Activated CD8-positive, alpha-beta memory T cell treated with anti-CD3 and anti-CD28 coated beads, Interleukin-2, amount 10 ng/mL, durations not matched to agents 7 days and 5 days (primary cell): ENCODE measurements at places on chromosomes 1 and 21.
A peak's percentile ranks its signal among the peaks of the same experiment; 100 is the strongest.

DNA sequence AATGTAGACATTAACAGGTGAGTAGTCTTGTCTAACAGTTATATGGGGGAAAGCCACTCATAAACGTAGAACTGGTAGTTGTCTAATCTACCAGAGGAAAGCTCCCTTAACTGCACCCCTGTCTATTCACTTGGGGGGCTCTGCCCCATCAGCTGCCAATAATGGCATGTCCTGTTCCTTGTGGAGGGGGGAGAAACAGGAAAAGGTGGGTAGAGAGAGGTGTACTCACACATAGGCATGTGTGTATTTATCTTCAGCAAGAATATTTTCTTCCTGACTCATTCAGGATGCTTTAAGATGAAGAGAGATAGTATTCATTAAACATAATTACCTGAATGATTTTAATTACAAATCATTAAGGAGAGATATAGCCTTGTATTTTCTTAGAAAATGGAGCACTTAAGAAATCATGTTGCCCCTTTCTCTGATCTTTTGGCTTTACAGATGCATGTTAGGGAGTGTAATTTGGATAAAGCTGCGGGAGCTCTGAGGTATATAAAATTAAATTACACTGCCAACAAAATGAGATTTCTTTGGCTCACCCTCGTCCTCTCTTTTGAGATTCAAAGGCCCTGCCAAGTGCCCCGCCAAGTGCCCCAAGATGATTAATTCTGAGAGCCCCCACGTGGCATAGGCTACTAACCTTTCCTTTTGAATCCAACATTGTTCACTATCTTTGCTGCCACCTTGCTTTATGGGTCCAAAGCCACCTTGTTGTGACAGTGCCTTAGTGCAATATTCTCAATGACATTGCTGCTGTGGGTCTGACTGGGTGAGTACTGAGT is 286.3 kb upstream of the LYPLAL1 start:
- DNase-seq, result no peak

DNA sequence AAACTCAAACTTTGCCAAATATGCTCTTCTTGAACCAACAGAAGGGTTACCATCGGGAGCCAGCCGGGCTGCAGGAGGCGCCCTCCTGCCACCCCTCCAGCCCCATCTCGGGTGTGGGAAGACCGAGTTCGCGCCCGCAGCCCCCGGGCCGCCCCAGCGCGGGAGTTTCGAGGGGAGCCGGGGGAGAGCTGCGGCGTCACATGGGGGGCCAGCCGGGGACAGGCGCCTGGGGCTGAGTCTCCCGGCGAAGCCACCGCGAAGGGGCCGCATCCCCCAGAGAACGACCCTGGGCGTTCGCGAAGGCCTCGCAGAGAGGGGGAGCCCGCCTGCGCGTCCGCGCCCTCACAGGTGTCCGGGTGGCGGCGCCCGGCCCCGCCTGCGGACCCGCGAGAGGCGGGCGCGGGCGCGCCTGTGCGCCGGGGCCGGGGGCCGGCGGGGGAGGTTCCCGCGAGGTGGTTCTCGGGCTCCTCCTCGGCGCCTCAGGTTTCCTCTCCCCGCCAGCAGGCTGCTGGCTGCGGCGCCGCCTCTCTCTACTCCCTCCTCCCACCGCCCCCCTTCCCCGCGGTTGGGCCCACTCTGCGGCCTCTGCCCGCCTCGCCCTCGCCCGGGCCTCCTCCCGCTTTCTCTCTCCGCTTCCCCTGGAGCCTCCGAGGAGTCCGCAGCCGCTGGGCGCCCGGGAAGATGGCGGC is at the start of gene RAVER2:
Gene RAVER2, plus strand, starts transcription at position 584 of the 689 bp plus-strand sequence. Its CDS starts 98 bp downstream, at position 682.
- peak; percentile 80 for DNase-seq

DNA sequence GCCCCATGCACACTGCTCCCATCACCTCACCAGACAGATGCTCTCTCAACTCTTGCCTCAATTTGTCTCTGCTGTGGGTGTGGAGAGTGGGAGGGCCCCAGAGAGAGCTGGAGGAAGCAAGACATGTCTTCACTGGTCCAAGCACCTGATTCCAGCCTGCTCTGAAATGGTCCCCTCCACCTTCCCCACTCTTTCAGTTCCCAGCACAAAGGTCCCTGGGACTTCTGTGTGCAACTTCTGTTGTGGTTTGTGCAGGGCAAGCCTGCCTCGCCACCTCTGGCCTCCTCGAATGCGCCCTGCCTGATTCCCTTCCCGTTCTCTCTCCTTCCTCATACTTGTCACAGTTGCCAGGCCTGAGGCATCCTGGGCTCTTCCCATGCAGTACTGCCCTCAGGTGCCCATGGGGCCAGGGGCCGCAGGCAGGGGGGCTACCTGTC is 119.3 kb downstream of the SYT2 start:
- DNase-seq, result no peak

- no peak for DNase-seq
These were observed 90.7 kb downstream of the CDC7 start for GRCh38 chr1:91591175-91591974.

- no peak for DNase-seq
These were observed 3.4 kb upstream of the FCRL3 start for GRCh38 chr1:157703981-157704380.

DNA sequence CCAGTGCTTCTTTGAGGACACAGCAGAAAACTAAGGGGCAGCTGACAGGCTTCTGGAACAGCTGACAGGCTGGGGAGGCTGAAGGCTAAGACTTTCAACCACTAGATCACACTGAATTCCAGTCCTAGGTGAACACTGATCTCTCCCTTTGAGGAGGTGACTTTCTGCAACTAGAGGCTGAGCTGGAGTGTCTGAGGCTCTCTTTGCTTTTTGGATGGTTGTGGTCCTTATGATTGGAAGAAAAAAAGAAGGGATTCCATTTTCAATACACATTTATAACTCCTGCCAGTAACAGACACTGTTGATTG is 1.4 kb downstream of the IL6R start:
- DNase-seq, result no peak

GRCh38 chr21:31289702-31290101 is 54.4 kb downstream of the TIAM1 start:
- no peak for DNase-seq

DNA sequence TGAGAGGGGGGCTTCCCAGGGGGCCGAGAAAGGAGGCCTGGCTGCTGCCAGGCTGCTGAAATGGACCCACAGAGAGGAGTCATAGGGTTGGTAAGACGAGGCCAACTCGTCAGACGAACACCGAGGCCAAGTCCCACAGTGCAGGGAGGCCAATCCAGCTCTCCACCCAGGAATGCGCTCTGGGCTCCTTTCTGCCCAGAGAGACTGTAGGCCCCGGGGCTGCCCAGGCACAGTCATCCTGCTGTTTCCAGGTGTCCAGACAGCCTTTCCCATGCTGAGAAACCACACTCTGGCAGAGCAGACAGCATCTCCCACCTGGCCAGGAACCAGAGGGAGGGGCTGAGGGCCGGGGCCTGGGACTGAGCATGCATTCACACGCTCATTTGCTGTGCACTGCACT is 26.7 kb upstream of the RSPO1 start:
- no peak for DNase-seq

- DNase-seq, result no peak
These were observed 302.7 kb upstream of the SGIP1 start for GRCh38 chr1:66231217-66231616.

- DNase-seq, result no peak
These were observed 24.1 kb upstream of the ZNF436 start for GRCh38 chr1:23393706-23394105.

DNA sequence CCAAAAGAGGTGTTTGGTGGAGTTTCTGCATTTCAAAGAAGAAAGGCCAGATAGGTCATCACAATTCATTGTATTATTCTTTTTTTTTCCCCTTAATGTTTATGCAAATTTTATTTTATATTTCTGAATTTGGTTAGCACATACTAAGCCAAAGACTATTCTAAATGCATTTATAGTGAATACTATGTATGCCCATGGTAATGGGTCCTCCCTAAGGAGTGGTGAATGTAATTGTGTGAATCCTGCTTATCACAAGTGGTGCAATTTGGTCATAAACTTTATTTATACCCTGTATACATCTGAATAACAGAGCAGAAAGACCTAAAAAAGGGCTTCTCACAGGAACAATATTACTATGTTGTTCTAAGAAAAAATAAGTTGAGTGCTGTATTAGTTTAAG is 99.1 kb downstream of the CD247 start:
- no peak for DNase-seq

DNA sequence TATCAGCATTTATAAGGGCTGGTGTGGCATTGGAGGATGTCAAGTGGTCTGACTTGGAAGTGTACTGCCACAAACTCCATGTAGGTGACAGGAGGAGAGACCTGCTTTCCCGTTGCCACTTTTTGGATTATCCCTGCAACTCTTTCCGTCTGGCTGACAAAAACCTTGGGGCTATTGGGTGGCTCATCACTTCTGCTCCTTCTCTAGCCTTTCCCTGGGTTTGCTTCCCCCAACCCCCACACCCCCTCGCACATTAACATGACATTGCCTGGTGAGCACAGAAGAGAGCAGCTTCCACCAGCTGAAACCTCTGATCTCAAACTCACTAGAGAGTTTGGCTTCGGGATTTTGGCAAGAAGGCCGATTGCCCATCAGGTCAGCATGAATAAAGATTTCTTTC is 39.2 kb downstream of the PROX1 start:
- DNase-seq, result no peak

- DNase-seq, result no peak
These were observed 523.6 kb upstream of the DAB1 start for GRCh38 chr1:57947471-57947870.

- no peak for DNase-seq
These were observed 231.2 kb upstream of the USP24 start for GRCh38 chr1:55446351-55446750.

GRCh38 chr1:218945050-218945449 is 228.6 kb upstream of the LYPLAL1 start:
- no peak for DNase-seq

GRCh38 chr1:60746278-60746791 is 336.0 kb upstream of the NFIA start:
- DNase-seq, result no peak

DNA sequence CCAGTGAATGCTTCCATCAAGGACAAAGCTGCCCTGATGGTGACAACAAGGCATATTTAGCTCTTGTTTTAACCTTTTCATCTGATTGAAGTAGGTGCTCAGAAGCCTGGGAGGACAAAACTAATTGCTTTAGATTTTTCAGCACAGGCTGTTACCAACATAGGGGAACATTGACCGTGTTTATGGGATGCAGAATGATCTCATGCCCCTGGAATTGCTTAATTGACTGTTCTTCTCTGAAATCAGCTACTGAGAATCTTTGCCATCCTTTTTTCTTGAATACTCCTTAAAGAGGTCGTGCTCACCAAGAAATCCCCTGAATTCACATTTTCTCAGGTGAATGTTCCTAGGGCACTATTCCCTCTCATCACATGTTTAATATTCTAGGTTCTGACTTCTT is 95.9 kb upstream of the CCDC190 start:
- no peak for DNase-seq

DNA sequence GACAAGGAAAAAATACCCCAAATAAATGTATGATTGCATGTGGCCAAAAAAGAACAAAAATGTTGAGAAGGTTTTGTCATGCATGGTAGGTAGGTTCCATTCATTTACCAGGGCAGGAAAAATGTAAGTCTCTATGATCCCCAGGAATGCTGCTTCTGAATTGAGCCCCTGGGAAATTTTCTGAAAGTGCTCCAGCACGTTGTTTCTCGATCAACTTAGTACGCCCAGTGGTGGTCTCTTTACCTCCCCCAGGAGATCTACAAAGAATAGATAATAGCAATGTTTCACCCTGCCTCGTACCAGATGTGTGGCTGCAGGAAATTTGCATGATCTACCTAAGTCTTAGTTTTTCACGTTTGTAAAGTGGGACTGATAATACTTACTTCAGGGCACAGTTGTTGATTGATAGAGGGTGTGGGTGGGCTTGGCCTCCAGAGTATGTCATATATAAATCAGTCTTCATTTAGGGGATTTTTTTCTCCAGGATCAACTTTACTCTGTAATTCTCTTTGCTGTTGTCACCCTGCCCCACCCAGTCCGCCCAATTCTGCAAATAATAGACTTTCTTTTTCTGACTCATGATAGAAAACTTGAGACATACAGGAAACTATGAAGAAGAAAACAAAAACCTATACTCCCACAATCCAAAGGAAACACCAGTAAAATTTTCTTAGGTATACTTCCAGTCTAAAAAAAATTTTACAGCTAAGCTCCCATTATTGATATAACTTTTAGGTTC is 462.0 kb upstream of the RUNX1 start:
- DNase-seq, result no peak

- DNase-seq, result peak; percentile 100
These were observed 10.7 kb downstream of the ENTREP3 start for GRCh38 chr1:155244368-155245162.

DNA sequence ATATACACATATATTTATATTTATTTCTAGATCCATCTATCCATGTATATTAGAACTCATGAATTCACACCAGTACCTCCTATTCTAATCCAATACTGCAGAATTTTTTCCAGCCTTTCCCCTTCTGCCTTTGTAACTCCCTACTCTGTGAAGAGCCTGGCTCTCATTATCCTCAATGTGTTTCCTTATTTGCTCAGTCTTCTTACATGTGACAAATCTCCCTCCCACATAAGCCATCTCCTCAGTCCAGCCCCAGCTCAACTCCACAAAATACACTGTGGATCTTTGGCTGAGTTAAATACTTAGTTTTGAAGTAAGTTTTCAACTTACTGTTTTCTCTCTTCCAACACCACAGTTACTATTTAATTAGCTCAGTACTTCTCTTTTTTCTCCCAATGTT is 45.7 kb downstream of the ATP5PO start:
- no peak for DNase-seq

DNA sequence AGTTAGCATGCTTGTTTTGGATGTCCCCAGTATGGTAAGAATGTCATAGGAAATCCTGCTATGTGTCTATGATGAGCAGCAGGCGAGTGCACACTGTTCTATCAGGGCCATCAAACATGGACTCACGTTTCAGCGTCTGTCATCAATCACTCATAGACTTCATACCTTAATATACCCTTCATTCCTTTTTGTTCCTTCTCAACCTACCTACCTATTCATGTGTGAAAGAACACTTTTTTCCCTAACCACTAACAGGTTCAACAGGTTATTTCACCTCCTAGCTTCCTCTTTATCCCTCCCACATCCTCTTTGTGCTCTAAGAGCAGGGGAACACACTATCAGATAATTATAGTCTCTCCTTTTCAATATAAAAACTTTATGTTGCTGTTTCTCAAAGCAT is 300.6 kb downstream of the TM2D1 start:
- DNase-seq, result no peak
